ENCODE measurements at places on chromosomes 7 and 10.
A peak's percentile ranks its signal among the peaks of the same experiment; 100 is the strongest.

DNA sequence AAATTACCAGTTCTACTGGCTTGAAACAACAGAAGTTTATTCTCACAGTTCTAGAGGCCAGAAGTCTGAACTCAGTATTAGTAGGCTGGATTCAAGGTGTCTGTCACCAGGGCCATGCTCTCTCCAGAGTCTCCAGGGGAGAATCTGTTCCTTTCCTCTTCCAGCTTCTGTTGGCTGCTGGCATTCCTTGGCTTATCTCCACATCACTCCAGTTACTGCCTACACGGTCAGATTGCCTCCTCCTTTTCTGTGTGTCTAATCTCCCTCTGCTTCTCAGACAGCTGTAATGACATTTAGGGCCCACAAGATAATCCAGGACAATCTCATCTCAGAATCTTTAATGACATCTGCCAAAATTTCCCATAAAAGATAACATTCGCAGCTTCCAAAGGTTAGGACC is 36.6 kb downstream of the MAPK8 start:
- DNase-seq, result no peak

DNA sequence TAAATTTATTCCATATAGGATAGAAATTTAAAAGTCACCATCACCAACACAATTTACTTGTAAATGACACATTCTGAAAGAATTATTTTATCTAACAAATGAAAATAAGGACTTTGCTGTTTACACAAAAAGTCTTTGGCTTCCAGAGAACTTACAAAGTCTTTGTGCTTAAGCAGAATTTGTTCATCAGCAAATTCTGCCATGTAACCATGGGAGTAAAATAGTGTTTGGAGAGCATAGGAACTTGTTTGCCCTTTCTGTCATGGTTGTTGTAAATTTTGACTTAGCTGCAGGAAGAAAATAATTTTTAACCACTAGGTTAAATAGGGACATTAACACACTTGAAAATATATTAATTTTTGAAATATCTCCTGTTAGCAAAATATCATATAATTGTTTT is 15.2 kb downstream of the FGL2 start:
- DNase-seq, result no peak

GRCh38 chr10:77643795-77644468 is 6.3 kb upstream of the KCNMA1 start:
- peak; percentile 33 for DNase-seq

DNA sequence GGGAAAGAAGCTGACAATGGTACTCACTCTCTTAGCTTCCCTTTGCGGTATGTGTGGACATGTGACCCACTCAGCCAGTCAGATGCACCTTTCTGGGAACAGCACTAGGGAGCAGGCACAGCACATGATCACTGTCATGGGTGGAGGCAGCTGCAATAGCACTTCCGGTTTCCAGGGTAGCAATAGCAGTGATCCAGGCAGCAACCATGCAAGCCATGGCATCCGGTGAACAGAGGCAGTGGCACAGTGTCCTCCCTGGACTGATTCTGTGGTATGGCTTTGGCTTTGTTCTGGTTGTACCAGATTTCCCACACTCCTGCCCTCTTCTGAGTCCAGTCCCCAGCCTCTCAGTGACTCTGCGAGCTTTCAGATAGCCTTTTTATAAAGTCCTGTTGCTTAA is 86.8 kb upstream of the NAMPT start:
- DNase-seq, result peak; percentile 22

GRCh38 chr7:47483604-47484273 is 98.2 kb downstream of the TNS3 start:
- DNase-seq, result peak; percentile 17

DNA sequence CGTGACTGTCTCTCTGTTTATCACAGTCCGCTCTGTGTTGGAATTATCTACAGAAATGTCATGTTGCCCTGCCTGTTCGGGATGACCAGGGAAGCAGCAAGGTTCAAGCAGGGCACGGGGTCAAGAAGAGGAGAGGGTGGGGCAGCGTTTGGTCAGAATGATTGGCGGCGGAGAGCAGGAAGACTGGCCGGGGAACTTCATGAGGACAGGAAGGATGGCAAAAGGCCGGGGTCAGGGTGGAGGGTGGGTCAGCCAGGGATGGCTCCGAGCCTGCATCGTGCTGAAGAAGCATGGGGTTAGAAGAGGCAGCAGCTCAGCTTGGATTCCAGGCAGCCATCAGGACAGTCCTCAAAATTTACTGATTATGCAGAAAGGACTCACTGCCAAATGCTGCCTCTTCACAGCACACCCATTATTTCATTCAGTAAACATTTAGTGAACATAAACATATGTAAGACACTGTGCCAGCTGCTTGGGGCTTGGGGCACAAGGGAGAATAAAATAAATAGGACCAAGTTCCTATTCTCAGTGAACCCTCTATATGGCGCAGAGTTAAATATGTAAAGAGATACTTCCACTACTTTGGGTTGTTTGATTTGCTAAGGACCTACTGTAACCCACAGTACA is 42.8 kb downstream of the WNT2 start:
- no peak for DNase-seq

- no peak for DNase-seq
These were observed 345.8 kb downstream of the KCNMA1 start for GRCh38 chr10:77291596-77292505.

DNA sequence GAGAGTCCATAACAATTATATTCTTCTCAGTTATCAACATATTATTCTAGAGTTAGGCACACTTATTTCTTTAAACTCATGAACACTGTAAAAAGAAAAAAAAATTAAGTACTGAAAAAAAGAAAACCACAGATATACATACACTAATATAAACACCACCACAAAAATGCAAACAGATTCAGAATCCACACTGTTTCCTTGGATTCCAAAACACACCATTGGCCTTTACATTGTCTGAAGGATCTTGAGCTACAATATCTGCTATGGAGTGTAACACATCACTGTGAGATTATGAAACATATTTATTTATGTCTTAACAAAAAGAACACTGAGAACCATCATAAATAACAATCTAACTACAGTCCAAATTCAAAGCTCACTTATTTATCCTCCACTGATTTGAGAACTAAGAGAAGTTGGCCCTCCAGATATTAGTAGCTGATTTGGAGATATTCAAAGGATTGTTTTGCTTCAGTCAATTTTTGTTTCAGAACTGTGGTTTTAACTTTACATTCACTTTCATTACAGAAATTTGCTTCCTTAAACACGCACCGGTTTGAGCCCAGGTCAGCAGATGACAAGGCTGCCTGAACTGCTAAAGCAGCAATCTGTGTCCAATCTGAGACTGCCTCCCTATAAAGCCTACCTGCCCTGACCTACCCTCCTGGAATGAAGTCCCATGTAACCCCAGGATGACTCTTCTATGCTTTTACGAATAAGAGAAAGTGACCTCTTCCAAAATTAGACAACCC is 47.0 kb upstream of the CDK1 start:
- DNase-seq, result no peak

GRCh38 chr10:18345308-18345707 is 205.1 kb downstream of the CACNB2 start:
- no peak for DNase-seq

DNA sequence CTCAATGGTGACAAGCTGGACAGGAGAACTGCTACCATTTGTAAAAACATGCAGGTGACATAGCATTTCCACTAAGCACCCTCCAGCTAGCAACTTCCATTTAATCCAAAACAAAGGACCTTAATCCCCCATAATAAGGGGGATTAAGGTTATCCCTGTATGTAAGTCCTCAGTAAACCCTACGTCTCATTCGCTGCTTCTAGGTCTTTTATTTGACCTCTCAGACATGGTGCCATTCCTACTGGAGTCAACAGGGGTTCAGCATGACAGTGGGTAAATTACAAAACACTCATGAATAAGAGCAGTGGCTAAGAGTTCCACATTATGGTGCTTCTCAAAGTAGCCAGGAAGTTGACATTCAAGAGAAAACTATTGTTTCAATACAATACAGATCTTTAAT is 121.8 kb upstream of the CAV2 start:
- no peak for DNase-seq

GRCh38 chr7:139471740-139472353 is 11.6 kb downstream of the KLRG2 start:
- DNase-seq, result no peak

DNA sequence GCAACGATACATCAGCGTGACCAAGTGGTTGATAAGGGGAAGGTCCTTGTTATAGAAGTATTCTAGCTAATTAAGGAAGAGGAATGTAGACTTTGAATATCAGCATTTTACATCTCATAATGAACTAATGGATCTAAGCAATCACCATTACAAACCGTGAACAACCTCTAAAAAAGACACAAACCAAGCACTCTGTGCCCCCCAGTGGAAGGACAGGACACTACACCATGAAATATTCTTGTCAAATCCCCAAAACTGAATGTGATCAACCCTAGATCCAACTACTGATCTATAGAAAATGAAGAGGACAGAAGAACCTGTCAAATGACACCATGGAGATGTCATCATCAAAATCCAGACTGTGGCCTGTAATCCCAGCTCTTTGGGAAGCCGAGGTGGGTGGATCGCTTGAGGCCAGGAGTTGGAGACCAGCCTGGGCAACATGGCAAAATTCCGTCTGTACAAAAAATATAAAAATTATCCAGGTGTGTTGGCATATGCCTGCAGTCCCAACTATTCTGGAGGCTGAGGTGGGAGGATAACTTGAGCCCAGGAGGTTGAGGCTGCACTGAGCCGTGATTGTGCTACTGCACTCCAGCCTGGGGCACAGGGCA is 111.3 kb upstream of the CARD11 start:
- peak; percentile 62 for DNase-seq

- no peak for DNase-seq
These were observed 22.2 kb downstream of the ZRANB1 start for GRCh38 chr10:124963866-124964720.

DNA sequence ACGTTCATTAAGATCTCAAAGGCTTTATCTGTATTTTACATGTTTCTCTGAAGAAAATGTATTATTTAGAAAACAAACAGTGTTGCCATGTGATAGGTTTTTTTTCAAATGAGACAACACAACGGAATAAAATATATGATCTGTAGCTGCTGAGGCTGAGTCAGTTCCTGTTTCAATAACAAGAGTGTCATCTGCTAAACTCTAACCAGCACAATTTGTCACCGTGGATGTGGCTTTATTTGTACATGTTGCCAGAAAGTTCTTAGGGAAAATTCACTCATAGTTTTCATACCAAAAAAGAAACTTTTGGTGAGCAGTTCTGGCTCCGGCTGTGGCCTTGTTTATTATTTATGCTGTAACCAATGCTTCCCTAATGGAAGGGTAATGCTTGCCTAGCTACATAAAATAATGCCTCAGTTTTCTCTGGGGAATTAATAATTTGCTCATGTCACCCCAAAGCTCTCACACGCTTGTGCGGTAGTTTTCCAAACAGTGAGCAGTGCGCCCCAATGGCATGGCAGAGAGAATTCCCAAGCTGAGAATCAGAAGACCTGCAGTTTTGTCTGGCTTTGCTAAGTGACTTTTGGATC is 20.3 kb upstream of the KLF6 start:
- peak; percentile 85 for DNase-seq

DNA sequence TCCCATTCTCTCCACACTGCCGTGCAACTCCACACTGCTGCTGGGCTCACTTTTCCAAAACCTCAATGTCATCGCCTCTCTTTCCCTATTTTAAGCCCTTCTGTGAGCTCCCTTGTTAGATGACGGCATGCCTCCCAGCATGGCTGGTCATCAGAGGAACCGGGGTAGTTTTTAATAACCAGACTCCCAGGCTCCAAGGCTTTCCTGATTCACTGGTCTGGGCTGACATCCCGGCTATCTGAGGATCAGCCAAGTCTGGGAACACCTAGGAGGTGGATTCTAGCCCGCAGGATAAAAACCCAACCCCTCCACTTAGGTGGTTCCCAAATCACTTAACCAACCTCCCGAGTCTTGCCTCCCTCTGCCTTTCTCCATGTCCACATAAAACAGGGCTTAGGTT is 295.4 kb upstream of the FZD8 start:
- DNase-seq, result no peak

DNA sequence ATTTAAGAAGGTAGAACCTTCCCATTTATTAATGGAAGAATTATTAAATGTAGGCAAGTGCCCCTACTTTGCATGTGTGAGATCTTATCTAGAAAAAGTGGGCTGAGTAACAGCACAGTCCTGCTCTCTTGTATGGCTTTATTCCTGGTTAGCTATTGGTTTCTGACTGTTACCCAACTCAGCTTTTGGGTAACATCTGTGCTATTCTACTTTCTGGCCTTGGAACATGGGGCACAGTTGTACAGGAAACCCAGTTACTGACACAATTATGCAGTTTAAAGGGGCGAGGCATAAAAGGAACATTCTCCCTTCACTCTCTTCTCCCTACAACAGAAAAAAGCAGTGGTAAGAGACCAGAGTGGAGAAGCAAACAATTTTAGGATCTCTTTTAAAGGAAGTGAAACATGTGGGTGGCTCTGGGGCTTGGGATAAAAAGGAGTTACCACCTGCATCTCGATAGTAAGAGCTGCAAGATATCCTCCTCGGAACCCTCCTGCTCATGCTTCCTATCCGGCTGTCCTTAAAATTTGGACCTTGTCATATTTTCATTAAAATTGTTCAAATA is 16.0 kb downstream of the NUDT5 start:
- DNase-seq, result no peak

DNA sequence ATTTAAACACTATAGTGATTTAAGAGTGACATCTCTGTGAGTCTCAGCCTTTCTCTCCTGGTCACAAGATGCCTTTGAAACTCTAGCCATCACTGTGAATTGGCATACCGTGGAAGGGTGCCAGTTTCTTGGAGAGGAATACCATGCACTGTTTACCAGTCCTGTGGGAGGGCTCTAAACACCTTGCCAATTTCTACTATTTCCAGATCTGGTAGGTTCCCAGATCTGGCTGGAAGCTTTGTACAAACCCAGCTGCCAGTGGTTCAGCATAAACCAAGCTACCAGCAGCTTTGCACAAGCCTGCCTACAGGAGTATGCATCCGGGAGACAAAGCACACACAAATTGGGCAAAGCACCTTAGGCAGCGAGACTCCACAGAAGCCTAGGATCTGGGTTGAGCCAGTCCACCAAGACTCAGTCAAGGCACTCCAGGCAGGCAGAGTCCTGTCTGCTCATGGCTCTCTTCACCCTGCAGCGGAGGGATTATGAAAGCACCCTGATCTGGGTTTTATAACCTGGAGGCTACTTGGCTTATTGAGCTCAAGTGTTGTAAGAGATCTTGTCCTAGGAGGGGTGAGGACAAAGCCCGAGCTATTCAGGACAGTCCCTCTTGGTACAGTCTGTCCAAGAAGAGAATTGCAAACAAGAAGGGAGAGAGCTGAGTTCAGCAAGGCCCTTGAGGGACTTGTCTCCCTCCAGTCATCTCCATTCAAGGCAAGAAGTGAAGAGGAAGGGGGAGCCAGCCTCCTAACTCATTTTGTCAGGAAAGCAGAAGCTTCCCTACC is 23.6 kb downstream of the MCM10 start:
- DNase-seq, result no peak

GRCh38 chr10:30878920-30879319 is 152.7 kb downstream of the ZNF438 start:
- DNase-seq, result no peak

GRCh38 chr10:12350925-12351324 is 1.6 kb downstream of the CAMK1D start:
- DNase-seq, result no peak

Data from erythroblast (primary cell).